Activated T-cell treated with anti-CD3 and anti-CD28 coated beads, Interleukin-2, amount 50 U/mL, for 48 hours (primary cell): ENCODE measurements at places on chromosomes 2 and 18.
A peak's percentile ranks its signal among the peaks of the same experiment; 100 is the strongest.

- no peak for DNase-seq
Observed at GRCh38 chr2:111194835-111195621, 74.3 kb downstream of the BCL2L11 start.

DNA sequence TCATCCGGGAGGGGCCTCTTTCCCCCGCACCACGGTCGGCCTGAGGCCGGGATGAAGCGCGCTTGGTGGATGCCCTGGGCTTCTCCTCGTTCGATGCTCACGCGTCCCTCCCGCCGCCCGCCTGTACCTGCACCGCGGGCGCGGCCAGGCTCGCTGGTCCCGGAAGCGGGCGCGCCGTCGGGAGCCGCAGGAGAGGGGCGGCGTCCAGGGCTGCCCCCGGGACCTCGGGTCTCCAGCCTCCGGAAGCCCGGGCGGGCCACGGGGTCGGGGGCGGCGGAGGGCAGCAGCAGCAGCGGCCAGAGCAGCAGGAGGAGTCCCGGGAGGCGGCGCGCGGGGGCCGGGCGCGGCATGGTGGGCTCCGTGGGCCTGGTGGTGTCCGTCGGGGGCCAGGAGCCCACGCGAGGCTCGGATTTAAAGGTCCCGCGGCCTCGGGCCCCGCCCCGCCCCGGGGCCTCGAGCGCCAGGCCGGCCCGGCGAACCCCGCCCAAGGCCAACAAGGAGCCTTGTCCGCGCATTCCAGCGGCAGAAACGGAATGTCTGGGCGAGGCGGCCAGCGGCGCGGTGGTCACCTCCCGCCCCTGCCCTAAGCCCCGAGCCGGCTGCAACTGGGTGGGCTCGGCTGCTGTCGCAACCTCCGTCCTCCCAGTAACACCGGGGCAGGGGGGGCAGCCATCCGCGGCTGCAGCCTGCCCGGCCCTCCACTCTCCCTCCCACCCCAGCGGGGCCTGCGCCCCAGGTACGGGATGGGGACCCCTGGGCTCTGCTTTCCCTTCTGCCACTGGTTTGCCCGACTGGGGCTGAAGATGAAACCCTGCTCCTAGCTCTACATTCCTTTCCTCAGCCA is at the start of gene MATN3:
MATN3 (minus strand) TSS at position 387 of the 844 bp plus-strand sequence; CDS start at position 350, 37 bp downstream.
- DNase-seq, result peak; percentile 24

DNA sequence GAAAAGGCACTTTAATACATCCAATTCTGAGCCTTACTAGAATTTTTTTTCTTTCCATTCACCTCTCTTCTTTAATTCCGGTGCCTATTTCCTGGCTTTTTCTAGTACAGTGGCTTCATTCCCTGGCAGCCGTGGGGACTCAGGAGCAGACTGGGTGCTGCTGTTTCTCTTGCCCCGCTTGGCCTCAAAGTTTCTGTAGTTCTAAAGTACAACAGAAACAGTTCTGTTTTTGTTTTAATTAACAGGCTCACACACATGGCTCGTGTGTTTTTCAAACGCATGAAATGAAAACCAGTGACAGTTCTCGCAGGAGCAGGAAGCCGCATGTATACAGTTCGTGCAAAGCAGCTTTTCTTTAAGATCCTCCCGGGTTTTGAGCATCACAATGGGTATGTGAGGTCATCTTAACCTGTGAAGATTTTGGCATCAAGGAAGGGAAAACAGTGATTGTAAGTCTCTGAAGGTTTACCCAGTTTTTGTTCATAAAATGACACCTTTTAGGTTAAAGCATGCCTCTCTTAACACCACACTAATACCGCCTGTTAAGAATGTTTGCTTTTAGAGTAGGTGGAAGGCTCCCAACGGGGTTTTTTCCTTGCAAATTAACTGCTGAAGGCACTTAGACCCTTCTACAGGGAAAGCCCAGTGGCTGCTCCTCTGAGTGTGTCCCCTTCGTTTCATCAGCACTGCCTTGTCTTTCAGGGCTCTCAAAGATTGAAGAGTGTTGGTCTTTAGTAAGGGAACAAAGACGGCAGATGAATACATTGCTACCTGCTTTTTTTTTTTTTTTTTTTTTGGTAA is 5.8 kb downstream of the FZD7 start:
- no peak for DNase-seq

GRCh38 chr2:24886126-24886501 is 33.9 kb downstream of the ADCY3 start:
- DNase-seq, result no peak

DNA sequence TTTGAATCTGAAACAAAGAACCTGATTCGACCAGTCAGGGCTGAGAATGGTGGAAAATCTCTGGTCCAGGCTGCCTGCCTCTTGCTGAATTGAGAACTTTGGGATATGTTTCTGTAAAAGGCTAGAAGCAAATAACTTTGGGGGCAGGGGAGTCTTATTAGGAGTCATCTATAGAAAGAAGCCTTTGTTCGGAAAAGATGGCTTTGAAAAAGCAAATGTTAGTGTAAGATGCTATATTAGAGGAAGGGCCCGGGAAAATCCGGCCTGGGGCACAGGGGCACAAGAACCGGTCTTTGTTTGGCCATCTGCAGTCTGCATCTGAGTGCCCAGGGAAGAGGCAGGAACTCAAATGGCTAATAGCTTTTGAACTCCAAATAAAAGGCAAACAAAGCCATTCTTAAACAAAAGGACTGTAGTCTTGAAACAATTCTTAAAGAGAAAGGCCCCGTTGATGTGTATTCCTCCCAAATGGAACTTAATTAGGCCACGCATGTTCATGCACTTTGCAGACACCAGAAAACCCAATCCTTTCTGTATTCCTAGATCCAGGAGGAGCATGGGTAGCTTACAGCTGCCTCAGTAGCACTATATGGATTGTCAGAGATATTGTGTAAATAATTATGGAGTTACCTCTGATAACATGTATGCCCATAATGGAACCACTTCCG is 180.0 kb upstream of the ARL4C start:
- no peak for DNase-seq

DNA sequence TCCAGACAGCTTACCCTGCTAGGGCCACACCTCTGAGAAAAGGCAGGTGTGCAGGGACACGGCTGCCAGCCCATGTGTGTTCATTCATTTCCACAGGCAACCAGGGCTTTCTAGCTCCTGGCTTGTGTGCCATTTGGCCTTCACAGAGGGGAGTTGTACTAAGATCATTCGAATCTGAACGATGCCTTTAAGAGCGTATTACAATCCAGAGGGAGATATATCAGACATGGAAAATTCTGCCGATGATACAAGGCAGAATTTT is 64.2 kb upstream of the OTOF start:
- no peak for DNase-seq
